ENCODE measurements at places on chromosomes 13 and 19. TPM values are rescaled to one million over a fixed set of nuclear protein-coding genes. Genes with fewer than 3 reads are reported as not detected.

Gene RASGRP4
- 0.90 TPM for polyA plus RNA-seq

Gene FPR3
- 6.1 TPM for polyA plus RNA-seq

Gene LTBP4
- polyA plus RNA-seq = 31.9 TPM

Gene ANKRD27
- polyA plus RNA-seq = 13.8 TPM

Gene ZNF132
- polyA plus RNA-seq = 0.60 TPM

DNA sequence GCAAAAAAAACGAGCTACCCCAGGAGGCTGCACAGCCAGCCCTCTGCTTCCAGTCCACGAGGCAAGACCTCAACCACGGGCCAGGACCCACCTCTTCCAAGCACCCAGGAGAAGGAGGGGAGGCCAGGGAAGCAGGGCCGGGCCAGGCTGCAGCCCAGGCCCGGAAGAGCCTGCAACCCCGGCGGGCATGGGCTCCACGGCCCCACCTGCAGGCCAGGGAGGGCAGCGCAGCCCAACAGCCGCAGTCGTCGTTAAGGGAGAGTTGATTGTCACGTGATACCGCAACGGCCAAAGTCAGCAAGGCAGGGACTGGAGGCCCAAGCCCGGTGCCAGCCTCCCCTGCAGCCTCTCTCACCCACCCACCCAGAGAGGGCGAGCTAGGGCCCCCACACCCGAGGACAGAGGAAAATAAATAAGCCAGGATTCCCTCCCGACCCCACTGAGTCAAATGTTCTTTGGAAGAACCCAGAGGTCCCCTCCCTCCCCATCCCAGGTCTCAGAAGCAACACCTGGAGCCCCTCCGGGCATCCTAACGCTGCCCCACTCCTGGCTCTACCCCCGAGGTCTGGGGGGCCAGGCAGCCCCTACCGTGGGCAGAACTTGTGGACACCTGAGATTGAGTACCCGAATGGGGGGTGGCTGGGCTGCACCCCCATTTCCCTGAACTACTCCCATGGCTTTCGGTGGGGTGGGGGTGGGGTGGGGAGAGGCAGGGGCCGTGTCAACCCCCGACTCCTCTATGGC lies 5.2 kb upstream of the REXO1 start:
- DNase-seq = peak; percentile 86

GRCh38 chr13:101868585-101869469 lies 416.4 kb downstream of the ITGBL1 start:
- no peak for DNase-seq

Gene CGB2
- 3.0 TPM for polyA plus RNA-seq

DNA sequence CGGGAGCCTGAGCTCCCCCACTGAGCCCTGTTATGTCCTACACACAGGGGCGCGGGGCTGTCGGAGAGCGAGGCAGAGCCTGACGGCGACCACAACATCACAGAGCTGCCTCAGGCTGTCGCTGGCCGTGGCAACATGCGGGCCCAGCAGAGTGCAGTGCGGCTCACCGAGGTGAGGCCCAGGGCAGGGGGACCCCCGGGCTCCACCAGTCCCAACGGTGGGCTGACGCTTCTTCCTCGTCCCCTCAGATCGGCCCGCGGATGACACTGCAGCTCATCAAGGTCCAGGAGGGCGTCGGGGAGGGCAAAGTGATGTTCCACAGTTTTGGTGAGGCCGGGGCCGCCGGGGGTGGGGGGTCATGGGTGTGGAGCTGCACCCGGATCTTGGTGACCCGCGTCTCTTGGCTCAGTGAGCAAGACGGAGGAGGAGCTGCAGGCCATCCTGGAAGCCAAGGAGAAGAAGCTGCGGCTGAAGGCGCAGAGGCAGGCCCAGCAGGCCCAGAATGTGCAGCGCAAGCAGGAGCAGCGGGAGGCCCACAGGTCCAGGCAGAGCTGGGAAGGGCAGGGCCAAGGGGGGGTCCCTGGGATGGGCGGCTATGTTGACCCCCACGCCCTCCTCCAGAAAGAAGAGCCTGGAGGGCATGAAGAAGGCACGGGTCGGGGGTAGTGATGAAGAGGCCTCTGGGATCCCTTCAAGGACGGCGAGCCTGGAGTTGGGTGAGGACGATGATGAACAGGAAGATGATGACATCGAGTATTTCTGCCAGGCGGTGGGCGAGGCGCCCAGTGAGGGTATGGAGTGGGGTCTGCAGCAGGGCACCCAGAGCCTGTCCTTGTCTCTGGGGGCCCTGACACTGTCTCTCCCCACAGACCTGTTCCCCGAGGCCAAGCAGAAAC lies 1.2 kb upstream of the P2RY11 start:
- DNase-seq = no peak

GRCh38 chr19:16381756-16382401 lies 57.3 kb downstream of the KLF2 start:
- peak; percentile 94 for DNase-seq

Gene ZNF560
- polyA plus RNA-seq = not detected

Gene ATP1A3
- polyA plus RNA-seq = not detected

DNA sequence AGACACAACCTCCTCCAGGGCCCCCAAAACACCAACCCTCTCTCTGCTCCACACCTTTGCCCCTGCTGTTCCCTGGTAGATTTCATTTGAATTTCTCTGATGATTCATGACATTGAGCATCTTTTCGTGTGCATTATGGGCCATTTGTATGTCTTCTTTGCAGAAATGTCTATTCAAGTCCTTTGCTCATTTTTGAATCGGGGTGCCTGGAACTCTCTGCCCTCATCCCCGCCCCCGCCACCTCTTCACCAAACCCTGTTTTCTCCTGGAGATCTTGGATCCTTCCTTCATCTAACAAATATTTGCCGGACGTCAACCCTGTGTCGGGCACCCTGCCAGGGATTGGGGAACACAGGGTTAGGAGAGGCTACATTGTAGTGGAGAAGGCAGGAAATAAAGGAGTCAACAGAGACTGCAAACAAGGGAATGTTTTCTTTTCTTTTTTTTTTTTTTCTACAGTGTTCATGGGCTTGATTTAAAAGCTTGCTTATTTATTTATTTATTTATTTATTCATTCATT lies 25.5 kb upstream of the SLC1A5 start:
- DNase-seq = peak; percentile 69

GRCh38 chr19:6226444-6227155 lies 53.2 kb downstream of the MLLT1 start:
- no peak for DNase-seq

Measured in sigmoid colon (tissue), 7 donors.